ENCODE measurements at places on chromosomes 1 and 21.

GRCh38 chr1:207894704-207895103, 16.2 kb downstream of the CD34 start:
- DNase-seq, result no peak

GRCh38 chr1:175543447-175543846, 199.9 kb downstream of the TNR start:
- DNase-seq, result no peak

DNA sequence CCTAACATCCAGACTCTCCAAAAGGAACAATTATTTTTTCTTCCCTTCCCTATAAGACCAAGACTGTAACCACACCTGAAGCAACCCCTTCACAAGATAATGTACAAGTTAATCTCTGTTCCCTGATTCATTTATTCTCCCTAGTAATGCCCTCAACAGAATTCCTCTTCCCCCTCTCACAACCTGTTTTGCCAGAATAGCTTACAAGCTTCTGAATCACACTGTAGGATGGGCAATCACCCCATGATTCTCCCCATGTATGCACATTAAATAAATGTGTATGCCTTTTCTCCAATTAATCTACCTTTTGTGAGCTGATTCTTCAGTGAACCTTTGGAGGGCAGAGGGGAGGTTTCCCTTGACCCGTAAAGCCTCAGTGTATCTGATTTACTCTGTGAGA, 20.9 kb upstream of the RNF11 start:
- DNase-seq, result no peak

- DNase-seq, result no peak
Measured at GRCh38 chr21:45013260-45013841, 61.0 kb upstream of the ADARB1 start.

GRCh38 chr1:228552596-228553176, 65.5 kb downstream of the RNF187 start:
- no peak for DNase-seq

- no peak for DNase-seq
Measured at GRCh38 chr1:159239551-159240220, 35.0 kb downstream of the ACKR1 start.

DNA sequence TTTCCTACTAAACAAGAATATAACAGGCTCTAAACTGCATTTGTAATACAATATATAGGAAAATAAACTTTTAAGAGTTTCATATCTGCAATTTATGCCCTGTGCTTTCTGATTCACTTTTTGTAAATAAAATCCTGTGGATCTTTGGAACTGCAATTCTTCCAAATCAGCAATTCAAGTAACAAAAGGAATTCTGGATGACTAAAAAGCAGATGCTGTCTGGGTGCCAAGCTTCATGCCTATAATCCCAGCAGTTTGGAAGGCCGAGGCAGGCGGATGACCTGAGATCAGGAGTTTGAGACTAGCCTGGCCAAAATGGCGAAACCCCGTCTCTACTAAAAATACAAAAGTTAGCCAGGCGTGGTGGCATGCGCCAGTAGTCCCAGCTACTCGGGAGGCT, 6.3 kb downstream of the NME7 start:
- DNase-seq, result no peak

Measured in CD4-positive, alpha-beta memory T cell (primary cell).